Activated CD4-positive, alpha-beta T cell treated with anti-CD3 and anti-CD28 coated beads, Interleukin-2, amount 10 ng/mL, durations not matched to agents 7 days and 5 days (primary cell): ENCODE measurements at places on chromosomes 5 and 9.
A peak's percentile ranks its signal among the peaks of the same experiment; 100 is the strongest.

GRCh38 chr5:75707911-75708509 is 9.2 kb downstream of the POC5 start:
- DNase-seq: no peak
- H3K27me3 ChIP-seq: no peaks in the 10 kb centered on the region
- H3K27ac ChIP-seq: no peak overlapping the region
- no peak overlapping the region for H3K4me3 ChIP-seq
- H3K4me1 ChIP-seq: peaks cover 14% of the 10 kb centered on the region

- no peak for DNase-seq
- no peaks in the 10 kb centered on the region for H3K36me3 ChIP-seq
- H3K4me1 ChIP-seq: no peaks in the 10 kb centered on the region
- H3K27ac ChIP-seq: no peak overlapping the region
- H3K4me3 ChIP-seq: no peak overlapping the region
Measured at GRCh38 chr5:83564069-83564749, 92.7 kb downstream of the VCAN start.

- no peaks in the 10 kb centered on the region for H3K36me3 ChIP-seq
- no peak overlapping the region for H3K27ac ChIP-seq
- H3K4me3 ChIP-seq: no peak overlapping the region
Measured at GRCh38 chr5:110386782-110387181, 339.7 kb downstream of the TMEM232 start.

DNA sequence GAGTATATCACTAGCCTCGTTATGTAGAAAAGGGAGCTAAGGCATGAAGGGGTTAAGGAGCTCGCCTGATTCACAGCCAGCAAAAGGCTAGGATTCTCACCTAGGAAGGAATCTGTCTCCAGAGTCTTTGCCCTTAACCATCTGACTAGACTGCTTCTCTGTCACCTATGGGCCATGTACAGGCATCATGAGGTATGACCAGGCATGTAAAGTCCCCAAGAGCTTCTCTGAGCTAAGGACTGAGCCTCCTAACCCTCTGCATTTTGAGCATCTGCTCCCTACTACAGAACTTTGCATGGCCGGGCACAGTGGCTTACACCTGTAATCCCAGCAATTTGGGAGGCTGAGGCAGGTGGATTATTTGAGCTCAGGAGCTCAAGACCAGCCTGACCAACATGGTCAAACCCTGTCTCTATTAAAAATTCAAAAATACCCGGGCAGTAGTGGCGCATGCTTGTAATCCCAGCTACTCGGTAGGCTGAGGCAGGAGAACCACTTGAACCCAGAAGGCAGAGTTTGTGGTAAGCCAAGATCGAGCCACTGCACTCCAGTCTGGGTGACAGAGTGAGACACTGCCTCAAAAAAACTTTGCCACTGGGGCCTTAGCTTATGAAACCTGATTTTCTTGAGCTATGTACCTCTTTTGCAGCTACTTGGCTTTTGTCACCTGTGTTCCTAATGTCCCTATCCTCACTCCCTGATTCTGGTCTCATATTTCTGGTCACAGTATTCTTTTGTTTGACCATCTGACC is 33.2 kb upstream of the IL7R start:
- peak overlapping the region; percentile 56 for H3K4me3 ChIP-seq
- H3K27me3 ChIP-seq: no peaks in the 10 kb centered on the region
- peak; percentile 36 for DNase-seq
- peaks cover 19% of the 10 kb centered on the region for H3K36me3 ChIP-seq
- peak overlapping the region; percentile 83 for H3K27ac ChIP-seq
